ENCODE measurements at places on chromosomes 16 and 17.

- no peak for DNase-seq
Measured at GRCh38 chr16:14324581-14324980, 253.5 kb downstream of the MRTFB start.

GRCh38 chr16:86580063-86580790, 1.9 kb downstream of the FOXL1 start:
- no peak for DNase-seq

DNA sequence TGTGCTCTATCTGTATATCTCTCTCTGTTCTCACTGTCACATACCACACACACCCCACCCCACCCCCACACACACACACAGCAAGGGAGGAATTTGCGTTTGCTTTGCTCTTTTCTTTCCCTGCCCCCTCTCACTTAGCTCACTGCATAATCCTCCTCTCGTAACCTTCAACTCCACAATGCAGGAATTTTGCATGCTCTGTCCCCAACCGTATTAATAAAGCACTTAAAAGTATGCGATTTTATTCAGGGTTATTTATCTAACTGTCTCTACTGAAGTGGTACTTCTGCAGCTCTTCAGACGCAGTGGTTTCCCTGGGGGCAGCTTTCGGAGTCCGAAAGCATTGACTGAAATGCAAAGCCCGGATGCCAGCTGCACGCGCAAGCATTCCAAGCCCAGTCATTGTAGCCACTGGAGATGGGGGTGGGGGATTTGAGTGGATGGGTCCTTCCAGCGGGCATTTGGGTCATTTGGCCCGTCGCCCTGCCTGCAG, 105.4 kb upstream of the RBFOX1 start:
- no peak for DNase-seq

DNA sequence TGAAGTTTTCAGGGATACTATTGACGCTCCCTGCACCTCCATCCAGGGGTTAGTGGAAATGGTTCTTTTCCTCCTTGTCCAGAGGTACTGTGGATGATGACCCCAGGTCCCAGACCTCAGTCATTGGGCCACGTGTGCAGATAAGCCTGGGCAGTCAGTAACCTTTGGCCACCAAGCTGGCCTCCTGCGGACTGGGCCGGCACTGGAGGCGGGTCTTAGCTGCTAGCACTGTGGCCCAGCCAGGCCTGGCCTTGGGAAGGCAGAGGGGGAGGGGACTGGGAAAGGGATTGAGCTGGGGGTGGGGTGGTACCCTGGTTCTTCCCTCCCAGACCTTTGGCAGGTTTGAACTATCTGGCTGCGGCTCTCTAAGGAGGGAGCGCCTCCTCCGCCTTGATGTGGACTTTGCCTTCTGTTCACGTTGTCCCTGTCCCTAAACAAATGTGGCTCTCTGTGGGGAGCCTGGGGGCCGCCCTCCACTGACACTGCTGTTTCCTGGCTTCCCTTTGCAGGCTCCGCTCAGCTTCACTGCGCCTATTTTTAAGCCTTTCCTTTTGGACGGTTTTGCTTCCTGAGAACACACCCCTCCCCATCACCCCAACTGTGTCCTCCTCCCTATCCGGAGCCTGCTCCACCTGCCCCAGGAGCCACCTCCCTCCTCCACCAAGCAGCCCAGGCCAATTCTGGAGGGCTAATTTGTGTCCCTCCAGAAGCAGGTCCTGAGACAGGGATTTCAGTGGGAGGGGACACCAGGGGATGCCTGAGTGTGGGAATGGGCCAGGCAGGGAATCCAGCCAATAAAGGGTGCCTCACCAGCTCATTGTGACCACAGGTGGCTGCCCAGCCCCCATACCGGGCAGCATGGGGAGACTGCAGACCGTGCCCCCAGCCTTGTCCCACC, 251.9 kb downstream of the SEC14L1 start:
- DNase-seq = no peak

DNA sequence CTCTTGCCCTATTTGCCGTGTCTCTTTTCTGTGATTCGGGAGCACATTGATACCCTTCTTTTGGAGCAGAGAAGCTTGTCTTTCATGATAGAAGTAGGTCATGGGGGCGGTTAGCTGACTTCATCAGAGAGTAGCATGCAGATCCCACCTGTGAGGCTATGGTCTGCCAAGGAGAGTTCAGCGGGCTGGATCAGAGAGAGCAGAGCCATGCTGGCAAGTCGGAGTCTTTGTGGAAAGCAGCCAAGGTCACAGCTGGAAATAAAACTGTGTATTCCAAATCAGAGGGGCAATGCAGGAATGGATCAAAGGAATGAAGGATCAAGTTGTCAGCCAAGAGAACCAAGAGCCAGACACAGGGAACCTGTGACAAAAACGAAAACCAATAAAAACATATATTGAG, 595.9 kb downstream of the WWOX start:
- no peak for DNase-seq

- no peak for DNase-seq
Measured at GRCh38 chr16:58615280-58615679, 14.3 kb downstream of the CNOT1 start.

DNA sequence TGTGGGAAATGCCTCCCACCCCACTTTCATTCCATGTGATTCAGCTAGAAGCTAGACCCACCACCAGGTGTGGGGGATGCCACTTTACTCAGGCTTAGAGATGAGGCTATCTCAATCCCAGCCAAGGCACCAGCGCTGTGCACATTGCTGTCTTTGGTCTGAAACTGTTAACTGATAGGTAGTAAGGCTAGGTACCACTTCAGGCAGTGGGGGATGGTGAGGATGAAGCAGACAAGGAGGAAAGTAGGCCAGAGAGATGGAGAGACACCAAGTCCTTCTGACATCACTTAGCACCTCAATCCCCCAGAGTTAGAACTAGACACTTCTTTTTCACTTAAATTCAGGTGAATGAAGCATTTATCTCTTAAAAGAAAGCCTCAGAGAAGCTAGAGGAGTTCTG, 35.8 kb downstream of the ADAMTS18 start:
- DNase-seq = no peak

GRCh38 chr17:63425483-63425882, 20.6 kb downstream of the CYB561 start:
- DNase-seq = peak; percentile 90

DNA sequence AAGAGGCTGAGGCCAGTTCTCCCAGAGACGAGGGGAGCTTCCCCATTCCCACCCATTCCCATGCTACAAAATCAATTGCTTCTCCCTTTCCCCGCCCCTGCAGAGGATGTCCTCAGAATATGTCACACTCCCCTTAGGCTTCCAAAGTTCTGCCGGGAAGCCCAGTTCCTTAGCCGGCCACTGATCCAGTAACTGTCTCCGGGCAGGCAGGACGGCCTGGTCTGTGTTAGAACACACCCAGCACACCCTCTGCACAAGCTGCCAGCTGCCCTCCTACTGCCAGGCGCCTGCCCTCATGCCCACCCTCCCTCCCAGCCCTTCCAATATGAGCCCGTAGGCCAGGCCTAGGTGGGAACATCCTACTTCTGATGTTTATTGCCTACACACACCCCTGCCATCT, 31.1 kb downstream of the SGSM2 start:
- no peak for DNase-seq

- peak; percentile 62 for DNase-seq
Measured at GRCh38 chr17:68457168-68457538, at the start of gene WIPI1. WIPI1 (minus strand) TSS chr17:68457496; CDS start chr17:68457421, 75 bp downstream.

- no peak for DNase-seq
Measured at GRCh38 chr17:33973491-33973890, 281.6 kb upstream of the CCL2 start.

DNA sequence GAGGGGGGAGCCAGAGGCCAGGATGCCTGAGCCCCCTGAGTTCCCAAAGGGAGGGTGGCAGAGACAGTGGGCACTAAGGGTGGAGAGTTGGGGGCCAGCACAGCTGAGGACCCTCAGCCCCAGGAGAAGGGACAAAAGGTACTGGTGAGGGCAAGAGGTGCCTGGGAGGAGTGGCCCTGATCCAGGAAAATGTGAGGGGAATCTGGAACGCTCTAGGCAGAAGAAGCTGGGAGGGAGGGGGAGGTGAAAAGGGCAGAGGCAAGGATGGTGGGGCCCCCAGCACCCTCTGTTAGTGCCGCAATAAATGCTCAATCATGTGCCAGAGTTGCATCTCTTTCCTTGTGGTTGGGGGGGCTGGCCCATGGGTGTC, 1.1 kb downstream of the TCAP start:
- no peak for DNase-seq

DNA sequence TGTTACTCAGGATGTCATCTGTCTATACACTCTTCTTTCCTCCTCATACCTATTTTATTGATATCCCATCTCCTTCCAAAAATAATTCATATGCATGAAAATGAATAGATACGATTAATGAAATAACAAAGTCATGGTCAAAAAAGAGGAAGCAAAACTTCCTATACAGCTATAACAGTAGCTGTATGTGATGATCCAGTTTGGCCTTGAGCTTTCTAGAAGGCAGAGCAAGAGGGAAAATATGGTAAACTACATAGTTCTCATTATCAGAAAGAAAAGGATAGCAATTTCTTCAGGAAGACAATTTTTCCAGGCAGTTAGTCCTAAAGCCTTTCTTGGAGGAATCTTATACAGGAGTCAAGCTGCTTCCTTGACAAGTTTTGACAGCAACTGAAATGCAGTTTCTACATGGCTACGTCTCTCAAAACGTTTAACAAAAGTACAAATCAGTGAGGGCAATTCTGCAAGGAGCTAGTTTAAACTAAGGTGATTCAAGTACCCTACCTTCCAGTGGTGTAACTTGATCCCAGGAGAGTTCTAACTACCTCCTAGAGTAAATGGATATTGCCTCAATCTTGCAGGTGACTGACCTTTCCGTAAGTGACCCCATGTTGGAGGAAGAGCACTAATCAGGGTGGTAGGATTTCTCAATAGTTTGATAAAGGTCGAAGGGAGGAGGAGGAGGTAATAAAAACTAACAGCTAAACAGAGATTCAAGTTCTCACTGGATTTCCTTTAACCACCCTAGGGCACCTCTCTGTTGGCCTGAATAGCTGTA, 1.0 kb downstream of the SPAG5 start:
- no peak for DNase-seq

- DNase-seq = no peak
Measured at GRCh38 chr17:72622661-72623433, 469.6 kb downstream of the SLC39A11 start.

GRCh38 chr16:50229149-50229726, 37.1 kb upstream of the ADCY7 start:
- DNase-seq = no peak

DNA sequence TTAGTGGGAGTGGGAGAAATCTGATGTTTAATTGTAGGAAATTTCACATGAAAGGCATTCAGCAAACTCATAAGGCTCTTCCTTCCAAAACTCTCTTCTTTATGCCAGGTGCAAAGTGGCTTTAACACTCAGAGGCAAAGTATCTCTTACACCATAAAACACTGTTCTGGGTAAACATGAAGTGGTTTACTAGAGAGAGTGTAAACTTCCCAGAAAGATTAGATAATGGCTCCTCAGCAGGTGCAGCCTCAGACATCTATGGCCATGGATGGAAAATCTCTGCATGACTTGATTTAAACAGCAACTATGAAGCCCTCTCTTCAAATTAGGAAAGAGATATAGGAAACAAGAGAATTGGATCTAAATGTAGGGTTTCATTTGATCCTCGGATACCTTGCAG, 583.1 kb upstream of the SALL1 start:
- no peak for DNase-seq

DNA sequence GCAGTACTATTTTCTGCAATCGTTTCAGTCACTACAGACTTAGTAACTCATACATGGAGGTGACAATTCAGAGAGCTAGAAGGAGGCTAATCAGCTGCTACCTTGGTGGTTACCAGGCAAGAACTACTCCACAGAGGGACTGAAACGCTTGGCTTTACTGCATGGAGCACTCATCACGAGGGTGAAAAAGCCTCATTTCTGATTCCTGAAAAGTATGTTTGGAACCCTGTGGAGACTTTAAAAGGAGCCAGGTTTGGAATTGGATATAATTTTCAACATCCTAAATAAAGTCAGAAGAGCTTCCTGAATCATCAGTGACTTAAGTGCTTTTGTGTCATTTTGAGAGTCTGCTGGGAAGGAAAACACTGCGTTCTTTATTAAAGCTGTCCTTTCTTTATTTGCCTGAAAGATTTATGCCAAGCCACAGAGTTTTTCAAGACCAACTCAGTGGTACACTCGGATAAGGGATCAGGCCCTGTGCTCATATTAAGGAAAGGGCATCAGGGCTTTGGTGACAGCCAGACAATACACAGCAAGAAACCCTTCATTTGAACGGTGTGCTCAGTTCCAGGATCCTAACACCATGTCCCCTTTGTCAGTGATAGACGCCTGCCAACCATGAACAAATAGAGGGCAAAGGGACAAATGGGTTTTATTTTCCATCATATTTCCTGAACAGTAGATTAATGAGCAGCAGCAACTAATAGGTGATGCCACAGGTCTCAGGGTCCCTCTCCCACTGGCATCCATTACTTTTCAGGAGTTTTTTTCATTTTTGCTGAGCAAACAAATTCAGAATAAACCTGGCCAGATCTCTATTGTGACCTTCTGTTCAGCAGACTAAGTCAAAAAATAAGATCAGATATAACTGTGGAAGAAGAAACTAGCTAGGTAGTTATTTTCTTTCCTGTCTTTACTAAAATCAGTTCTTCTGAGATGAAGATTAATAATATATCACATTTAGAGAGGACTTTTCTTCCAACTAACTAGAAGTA, 80.5 kb upstream of the CLEC18B start:
- no peak for DNase-seq

- DNase-seq = peak; percentile 73
Measured at GRCh38 chr17:75632863-75633485, at the start of gene SMIM5. SMIM5 (plus strand) TSS chr17:75633434; CDS start chr17:75640202, 6,768 bp downstream.

GRCh38 chr16:79628988-79629387, 28.5 kb upstream of the MAF start:
- DNase-seq = no peak

GRCh38 chr16:25143928-25144327, 32.4 kb downstream of the LCMT1 start:
- DNase-seq = no peak

- DNase-seq = no peak
Measured at GRCh38 chr16:81583893-81584631, 139.5 kb downstream of the CMIP start.

DNA sequence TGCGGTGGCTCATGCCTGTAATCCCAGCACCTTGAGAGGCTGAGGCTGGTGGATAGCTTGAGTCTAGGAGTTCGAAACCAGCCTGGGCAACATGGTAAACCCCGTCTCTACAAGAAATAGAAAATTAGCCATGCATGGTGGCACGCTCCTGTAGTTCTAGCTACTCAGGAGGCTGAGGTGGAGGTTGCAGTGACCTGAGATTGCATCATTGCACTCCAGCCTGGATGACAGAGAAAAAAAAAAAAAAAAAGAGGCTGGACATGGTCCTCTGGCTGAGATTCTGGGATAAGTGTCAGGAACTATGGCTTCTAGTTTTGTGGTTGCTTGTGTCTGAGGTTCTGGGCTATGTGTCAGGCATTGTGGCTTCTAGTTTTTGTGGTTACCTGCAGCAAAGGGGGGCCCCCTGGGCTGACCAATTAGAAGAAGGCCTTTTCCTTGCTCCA, 7.0 kb downstream of the KSR1 start:
- DNase-seq = no peak

- no peak for DNase-seq
Measured at GRCh38 chr16:22674832-22675191, 139.2 kb upstream of the HS3ST2 start.

DNA sequence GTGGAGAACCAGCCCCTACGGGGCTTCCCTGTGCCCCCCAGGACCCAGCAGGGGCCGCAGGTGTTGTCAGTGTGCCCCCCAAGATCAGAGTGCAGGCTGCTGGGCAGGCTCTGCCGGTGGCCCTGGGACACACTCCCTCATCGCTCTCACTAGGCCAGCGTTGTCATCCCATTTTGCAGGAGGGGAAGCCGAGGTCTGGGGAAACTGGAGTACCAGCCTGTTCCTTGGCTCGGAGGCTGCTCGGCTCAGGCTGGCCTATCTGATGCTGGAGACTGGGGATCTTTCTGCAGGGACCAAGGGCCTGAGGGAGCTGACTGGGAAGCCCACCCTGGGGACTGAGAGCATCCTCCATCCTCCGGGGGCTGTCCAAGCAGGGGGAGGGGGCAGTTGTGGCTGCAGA, 74.2 kb upstream of the CBX4 start:
- no peak for DNase-seq
